Psoas muscle (tissue), 8 donors: ENCODE measurements at places on chromosomes 2 and 18. TPM values are rescaled to one million over a fixed set of nuclear protein-coding genes. Genes with fewer than 3 reads are reported as not detected.

GPATCH11 gene
- polyA plus RNA-seq: 9.1 TPM

CCNYL1 gene
- polyA plus RNA-seq: 6.1 TPM

LOXL3 gene
- polyA plus RNA-seq: 0.64 TPM

ARHGAP28 gene
- 0.79 TPM for polyA plus RNA-seq

COL5A2 gene
- polyA plus RNA-seq: 2.3 TPM
